ENCODE measurements at places on chromosomes 7 and 10.

GRCh38 chr10:114565066-114565465 is 93.0 kb downstream of the ABLIM1 start:
- DNase-seq: no peak

- no peak for DNase-seq
Measured at GRCh38 chr7:99772565-99772964, 11.4 kb downstream of the CYP3A4 start.

DNA sequence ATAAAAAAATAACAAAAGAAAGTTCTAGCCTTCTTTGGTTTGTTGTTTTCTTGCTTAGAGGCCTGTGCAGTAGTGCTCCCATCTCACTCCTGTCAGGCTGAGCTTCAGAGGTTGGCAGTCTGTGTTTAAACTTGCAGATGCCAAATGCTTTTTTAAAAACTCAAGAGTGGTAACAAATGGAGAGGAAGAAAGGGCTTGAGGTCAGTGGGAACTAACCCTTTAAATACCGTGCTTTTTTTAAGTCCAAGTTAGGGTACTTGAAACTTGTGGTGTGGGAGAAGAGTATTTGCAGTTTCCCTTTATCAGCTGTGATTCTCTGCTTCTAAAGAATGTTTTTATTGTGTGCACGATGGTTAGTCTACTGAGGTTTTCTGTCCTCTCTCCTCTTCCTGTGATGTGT is 29.4 kb downstream of the ZRANB1 start:
- DNase-seq: no peak

GRCh38 chr10:26368463-26368862 is 69.7 kb upstream of the APBB1IP start:
- DNase-seq: no peak

DNA sequence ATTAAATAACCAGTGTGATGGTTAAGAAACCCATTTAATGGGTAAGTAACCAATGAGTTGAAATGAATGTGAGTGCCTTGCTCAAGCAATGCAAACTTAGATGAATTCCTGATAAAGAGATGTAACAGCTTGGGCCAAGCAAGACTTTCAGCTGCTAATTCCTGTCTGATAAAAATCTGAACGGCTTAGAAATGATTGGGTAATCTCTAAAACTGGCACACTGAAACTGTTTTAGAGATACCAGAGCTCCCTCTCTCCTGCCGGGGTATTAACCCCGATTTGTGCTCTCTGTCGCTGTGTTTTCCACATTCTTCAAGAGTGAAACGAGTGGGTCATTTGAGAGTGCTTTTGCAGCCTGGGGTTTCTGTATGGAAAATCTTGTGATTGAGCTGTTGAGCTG is 534.9 kb upstream of the GALNT17 start:
- DNase-seq: no peak

GRCh38 chr7:102897856-102898531 is 14.8 kb upstream of the LRRC17 start:
- no peak for DNase-seq

DNA sequence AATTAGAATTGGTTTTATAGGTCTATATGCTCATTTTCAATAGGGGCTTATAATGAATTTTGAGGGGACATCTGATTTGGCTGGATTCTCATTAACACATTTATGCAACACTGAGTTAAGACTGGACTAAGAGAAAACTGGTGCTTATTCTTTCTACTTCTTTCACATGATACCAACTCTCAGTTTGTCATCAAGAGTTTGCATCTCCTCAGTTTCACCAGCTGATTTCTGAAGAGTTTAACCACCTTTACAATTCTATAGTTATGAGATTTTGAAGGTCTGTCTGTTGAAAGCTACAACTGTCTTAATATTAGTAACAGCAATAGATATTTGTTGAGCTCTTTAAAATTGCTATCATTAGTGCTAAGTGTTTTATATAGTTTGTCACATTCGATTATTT is 867.0 kb upstream of the SORCS1 start:
- DNase-seq: no peak

- peak; percentile 86 for DNase-seq
Measured at GRCh38 chr7:74272305-74273038, 16.7 kb upstream of the CLIP2 start.

GRCh38 chr10:12838995-12839927 is 162.3 kb downstream of the CCDC3 start:
- no peak for DNase-seq

GRCh38 chr10:31460242-31460641 is 141.2 kb downstream of the ZEB1 start:
- no peak for DNase-seq

GRCh38 chr7:142384493-142384922 is 126.7 kb upstream of the PRSS58 start:
- peak; percentile 39 for DNase-seq

DNA sequence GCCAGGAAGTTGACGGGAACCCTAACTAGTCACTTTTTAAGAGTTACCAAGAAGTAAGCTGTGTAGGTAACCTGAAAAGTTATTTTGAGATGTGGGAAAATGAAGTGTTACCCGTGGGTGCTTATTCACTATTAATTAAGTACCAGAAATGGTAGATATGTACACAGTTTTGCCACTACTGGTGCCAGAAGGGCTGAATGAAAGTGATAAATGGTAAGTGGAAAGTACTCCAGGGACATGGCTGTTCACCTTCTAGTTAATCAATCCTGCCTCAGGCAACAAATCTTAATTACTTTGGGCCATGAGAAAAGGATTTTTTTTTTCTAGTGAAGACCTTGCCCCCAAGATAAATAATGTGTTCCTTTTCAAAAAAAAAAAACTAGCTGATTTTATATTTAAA is 15.8 kb downstream of the NET1 start:
- DNase-seq: no peak

DNA sequence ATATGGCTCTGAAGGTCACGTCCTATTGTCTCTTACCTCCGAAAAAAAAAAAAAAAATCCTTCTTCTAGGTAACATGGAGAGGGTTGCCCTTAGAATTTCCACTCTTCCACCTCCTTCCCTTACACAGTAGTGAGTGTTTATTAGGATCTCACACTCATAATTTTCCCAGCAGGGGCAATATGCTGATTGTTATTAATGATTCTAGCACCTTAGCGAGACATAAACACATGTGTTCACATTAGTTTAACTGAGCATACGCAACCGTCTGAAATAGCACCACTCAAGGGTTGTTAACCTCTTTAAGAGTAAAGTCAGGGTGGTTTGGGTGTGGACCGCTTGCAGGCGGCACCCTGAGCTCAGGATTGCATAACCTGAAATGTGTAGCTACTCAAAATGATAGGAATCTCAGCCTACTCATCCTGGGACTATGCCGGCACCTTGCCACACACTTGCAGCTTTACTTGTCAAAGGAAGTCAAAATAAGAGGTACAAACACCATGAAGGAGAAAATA is 52.2 kb downstream of the CPEB3 start:
- DNase-seq: no peak

GRCh38 chr7:149828357-149829309 is 9.5 kb upstream of the ZNF862 start:
- DNase-seq: no peak

- no peak for DNase-seq
Measured at GRCh38 chr7:128443831-128444600, 11.7 kb upstream of the HILPDA start.

DNA sequence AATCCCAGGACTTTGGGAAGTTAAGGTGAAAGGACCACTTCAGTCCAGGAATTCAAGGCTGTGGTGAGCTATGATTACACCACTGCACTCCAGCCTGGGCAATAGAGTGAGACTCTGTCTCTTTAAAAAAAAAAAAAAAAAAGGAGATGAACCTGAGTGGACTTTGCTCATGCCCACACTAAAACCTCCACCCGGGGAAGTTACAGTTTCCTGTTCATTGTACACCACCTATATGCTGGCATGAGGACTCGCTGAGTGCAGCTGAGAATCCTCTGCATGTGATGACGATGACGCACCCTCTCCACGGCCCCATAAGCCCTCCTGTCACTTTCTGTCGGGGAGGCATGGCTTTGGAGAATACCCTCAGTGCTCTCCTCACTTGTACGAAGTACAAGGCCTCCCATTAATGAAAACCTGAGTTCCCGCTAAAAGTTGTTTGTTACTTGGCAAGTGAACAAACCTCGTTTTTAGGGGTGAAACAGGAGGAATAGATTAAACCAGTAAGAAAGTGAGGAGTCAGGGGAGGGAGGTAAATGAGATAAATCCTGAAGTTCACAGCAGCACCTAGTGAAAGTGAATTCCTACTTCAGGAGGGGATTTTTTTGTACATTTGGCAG is 15.9 kb downstream of the TMEM176B start:
- DNase-seq: no peak

GRCh38 chr10:30999070-30999712 is 32.5 kb downstream of the ZNF438 start:
- DNase-seq: peak; percentile 80

- DNase-seq: no peak
Measured at GRCh38 chr10:63605197-63605967, 84.2 kb downstream of the REEP3 start.

DNA sequence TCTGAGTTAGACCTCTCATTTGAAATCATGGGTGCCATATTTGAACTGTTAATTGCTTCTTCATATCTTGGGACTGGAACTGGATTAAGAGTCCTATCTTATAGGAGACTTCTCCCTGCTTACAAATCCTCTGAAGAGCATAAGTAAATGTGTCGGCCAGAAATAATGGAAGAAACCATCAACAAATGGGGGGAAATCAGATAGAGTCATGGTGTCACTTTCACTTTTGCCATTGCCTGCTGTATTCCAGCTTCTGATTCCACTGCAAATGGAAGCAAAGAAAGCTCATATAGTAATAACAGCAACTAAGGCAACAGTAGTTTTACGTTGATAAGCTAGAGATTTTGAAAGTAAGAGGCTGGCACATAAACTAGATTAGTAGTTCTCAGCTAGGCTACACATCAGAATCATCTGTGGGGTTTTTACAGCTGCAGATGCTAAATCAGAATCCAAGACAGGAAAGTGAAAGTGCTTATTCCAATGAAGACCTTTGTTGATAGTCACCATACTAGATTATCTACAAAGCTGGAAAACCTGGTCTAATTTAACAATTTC is 12.3 kb upstream of the CRPPA start:
- no peak for DNase-seq

- no peak for DNase-seq
Measured at GRCh38 chr10:44993226-44993921, 7.3 kb upstream of the ZNF22 start.

DNA sequence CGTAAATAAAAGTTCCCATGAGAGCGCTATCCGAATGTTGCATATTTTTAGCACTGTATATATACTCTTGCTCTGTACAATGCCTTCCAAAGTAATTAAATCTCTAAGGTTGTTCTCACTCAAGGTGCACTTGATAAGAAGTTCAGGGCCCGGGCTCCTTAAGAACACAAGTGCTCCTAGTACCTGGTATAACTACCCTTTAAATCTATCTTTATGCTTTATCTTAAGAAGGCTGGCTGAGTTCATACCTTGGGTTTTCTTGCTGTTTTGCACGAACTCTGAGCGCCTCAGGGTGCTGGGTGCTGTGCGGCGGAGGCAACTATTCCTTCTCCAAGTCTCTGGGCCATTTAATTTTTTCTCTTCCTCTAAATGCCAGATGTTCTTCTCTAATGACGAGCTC is 80.4 kb downstream of the DNMBP start:
- no peak for DNase-seq

- DNase-seq: no peak
Measured at GRCh38 chr7:120108376-120108775, 164.6 kb upstream of the KCND2 start.

DNA sequence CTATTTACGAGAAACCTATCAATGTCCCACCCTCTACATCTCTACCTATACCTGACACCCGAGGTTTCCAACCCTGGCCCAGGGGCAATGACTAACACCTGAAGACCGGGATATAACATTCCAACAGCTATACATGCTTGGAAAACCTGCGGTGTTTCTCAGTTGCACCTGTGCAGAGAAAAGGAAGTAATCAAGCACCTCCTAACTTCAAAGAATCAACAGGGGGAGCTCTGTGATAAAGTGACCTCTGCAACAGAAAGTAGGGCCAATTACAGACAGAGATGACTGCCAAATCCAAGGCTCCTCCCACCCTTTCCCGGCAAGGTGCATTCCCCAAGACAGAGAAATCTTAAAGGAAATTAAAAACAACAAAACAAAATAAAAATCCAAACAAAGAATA is 41.3 kb downstream of the CCDC6 start:
- DNase-seq: no peak

DNA sequence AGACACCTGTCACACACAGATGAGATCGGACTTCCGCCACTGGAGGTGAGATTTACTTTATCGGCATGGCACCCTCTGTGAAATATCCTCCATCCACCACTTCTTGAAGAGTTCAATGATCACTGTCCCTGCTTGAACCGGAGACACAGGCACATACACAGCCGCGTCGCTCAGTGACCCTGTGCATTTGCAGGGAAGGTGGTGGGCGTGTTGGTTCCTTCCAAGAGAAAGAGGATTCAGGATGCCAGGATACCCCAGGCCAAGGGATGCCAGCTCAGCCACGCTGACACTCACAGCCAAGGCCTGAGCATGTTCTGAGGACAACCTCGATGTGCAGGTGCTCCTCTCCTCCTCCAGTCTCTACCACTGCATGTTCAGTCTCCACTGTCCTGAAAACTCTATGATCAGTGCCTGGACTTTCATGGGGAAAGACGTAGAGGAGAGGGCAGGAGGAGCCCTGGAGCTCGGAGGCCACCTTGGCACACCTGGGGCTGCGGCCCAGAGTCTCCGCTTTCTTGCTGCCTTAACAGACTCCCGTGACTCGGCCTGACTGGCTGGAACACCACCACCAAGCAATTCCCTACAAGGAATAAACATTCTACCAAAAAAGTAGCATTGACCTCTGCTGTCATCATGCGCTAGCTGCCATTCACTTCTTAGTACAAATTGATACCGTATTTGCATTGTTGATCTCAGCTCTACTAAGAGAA is 115.2 kb downstream of the TCERG1L start:
- no peak for DNase-seq

DNA sequence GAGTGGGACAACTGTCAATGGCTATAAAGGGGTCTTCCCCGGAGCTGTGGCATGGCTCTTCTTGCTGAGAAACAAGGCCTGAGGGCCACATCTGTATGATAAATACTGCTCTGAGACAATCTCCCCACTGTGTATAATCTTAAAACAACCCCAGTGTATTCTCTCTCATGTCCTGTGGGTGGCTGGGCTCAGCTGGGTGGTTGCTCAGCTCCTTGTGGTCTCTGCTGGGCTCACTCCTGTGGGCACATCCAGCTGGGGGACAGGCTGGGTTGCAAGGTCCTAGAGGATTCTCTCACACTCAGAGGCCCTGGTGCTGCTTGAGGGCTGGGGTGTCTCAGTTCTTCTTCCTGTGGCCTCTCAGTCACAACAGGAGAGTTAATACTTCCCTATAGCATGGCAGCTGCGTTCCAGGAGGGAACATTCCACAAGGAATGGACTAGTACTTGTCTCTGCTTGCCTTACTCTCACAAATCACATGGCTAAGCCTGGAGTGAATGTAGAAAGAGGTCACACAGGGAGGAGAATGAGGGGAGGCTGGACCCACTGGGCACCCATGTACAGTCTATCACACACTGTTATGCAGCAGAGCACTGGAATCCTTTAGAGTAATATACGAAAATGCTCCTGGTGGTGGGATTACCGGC is 4.5 kb upstream of the EEPD1 start:
- no peak for DNase-seq
